COR-L47 (cell line): ENCODE measurements at places on chromosomes 7 and 10.

- no peak for DNase-seq
Measured at GRCh38 chr10:36096576-36096975, 454.5 kb upstream of the FZD8 start.

- no peak for DNase-seq
Measured at GRCh38 chr10:2196272-2196671, 458.9 kb upstream of the ADARB2 start.

GRCh38 chr7:150388709-150389531 lies 9.8 kb downstream of the ZNF775 start:
- no peak for DNase-seq

GRCh38 chr7:102094316-102094650 lies 192.4 kb upstream of the SH2B2 start:
- no peak for DNase-seq
